ENCODE measurements at places on chromosomes 1 and 21.

DNA sequence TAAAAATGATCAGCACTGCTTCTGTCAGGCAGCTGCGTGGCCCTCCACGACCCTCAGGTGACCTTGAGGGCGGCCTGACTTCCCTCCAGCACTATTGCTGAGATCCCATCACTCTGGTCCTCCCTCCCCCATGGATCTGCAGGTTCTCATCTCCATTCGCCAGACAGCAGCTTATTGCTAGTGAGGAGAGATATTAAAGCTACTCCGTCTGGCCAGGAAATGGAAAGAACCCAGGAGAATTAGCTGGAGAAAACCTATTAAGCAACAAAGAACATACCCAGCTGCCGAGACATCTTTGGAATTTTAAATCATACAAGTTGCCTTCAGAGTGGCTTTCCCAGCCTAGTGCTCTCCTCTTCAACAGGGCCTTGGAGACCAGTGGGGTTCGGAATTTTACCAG is 25.7 kb upstream of the KCNN3 start:
- H3K4me1 ChIP-seq, result no peaks in the 10 kb centered on the region
- no peaks in the 10 kb centered on the region for H3K36me3 ChIP-seq
- H3K27ac ChIP-seq, result no peak overlapping the region
- no peak overlapping the region for H3K4me3 ChIP-seq
- no peak for DNase-seq
- H3K27me3 ChIP-seq, result no peaks in the 10 kb centered on the region

DNA sequence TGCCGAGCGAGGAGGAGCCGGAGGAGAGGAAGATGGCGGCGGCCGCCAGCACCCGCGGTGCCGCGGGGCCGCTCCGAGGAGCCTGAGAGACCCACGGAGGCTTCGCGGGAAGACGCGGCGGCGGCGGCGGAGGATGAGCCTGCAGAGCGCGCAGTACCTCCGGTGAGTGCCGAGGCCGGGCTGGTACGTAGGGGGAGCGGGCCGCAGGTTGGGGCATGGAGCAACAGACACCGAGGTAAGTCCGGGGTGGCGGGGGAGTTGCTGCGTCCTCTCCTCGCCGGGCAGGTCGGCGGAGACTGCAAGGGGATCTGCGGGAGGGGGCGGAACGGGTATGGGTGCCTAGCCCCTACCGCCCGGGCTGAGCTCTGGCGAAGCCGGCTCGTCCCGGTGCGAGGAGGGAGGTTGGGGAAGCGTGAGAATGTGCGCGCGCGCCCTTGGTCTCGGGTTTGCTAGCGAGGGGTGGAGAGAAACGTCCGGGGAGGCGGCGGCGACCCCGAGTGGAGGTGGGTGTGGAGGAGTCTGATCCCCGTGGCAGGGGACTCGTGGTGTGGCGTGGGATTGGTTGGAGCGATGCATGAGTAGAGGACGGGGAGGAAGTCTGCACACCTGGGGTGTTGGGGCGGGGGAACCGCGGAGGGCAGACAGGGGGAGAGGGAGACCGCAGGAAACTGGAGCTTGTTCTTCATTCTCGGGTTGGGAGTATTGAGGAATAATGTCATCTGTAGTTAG is at the start of gene SMG7:
TSS of gene SMG7 (plus strand) at position 12 of the 729 bp plus-strand sequence. CDS start at position 134, 122 bp downstream.
- peaks cover 32% of the 10 kb centered on the region for H3K4me1 ChIP-seq
- H3K27ac ChIP-seq, result peak within 1 kb of the TSS; percentile 96
- H3K36me3 ChIP-seq, result no peaks in the 10 kb centered on the region
- H3K4me3 ChIP-seq, result peak within 1 kb of the TSS; percentile 97
- H3K27me3 ChIP-seq, result no peaks in the 10 kb centered on the region
- DNase-seq, result peak; percentile 40

DNA sequence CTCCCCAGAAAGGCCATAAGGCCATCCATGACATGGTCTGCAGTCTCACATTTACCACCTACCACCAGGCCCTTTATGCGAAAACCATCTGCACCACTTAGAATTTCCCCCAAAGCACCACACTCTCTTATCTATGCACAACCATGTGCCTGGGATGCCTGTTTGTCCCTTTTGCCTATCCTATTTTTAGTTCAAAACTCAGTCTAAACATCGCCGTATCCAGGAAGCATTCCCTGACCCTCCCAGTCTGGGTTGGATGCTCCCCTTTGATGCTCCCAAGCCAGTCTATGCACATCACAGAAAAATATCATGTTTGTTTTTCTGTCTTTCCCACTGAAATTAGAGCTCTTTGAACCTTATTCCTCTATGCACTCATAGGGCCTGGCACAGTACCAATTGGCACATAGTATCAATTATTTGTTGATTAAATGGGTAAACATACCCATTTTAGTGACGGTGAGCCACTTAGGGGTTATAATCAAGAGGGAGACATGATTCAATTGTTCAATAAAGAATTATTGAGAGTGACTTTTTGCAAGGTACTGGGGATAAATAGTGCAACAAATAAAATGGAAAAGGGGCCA is 6.7 kb downstream of the MPL start:
- no peak overlapping the region for H3K4me3 ChIP-seq
- H3K4me1 ChIP-seq, result peaks cover under 1% of the 10 kb centered on the region
- DNase-seq, result no peak

GRCh38 chr21:34499116-34499515 is 12.9 kb downstream of the KCNE1 start:
- H3K27me3 ChIP-seq, result no peaks in the 10 kb centered on the region
- H3K27ac ChIP-seq, result no peak overlapping the region
- H3K4me3 ChIP-seq, result no peak overlapping the region
- H3K4me1 ChIP-seq, result no peaks in the 10 kb centered on the region

DNA sequence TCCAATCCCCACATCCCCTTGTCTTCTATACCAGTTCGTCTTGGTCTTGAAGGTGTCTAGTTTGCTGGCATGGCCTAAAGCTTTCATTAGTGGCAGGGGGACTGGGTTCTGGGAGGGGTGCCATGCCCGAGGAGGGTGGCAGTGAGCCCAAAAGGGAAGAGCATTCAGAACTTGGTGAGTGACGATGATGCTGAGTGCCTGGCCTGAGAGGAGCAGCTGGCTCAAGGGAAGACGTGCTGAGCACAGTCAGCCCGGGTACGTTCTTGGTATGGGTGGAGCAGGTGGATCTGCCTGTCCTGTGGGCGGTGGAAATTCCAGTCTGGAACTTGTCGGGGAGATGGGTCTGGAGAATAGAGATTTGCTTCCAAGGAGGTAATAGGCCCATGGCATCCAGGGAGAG is 4.6 kb downstream of the FDPS start:
- H3K27me3 ChIP-seq, result no peaks in the 10 kb centered on the region
- no peak for DNase-seq
- no peak overlapping the region for H3K4me3 ChIP-seq

Data from stomach (tissue), 19 donors.